ENCODE measurements at places on chromosomes 6 and 20. TPM values are rescaled to one million over a fixed set of nuclear protein-coding genes. Genes with fewer than 3 reads are reported as not detected.

FAM217A gene
- total RNA-seq = not detected

SAMD10 gene
- total RNA-seq = 5.8 TPM

- peak; percentile 62 for DNase-seq
Observed at GRCh38 chr6:163711615-163712565, 297.4 kb downstream of the QKI start.

- no peak for DNase-seq
Observed at GRCh38 chr6:132948889-132949288, 134.5 kb downstream of the RPS12 start.

DNA sequence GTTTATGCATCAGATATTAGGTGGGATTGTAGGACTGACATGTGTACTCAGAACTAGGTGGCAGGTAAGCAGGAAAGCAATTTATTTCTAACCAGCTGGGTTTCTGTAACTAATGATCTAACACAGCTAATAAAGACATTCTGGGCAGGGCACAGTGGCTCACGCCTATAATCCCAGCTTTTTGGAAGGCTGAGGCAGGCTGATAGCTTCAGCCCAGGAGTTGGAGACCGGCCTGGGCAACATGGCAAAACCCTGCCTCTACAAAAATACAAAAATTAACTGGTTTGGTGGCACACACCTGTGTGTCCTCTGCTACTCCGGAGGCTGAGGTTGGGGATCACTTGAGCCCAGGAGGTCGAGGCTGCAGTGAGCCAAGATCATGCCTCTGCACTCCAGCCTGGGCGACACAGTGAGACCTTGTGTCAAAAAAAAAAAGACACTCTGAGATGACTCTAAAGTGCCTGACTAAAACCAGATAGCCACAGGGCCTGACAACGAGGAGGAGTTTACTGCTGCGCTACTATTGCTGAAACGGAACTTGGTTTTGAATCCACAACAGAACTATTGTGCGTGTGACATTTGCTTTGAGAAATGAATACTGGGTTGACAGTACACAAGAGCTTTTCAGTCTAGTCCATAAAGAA is 29.2 kb upstream of the CEP85L start:
- peak; percentile 31 for DNase-seq

DNA sequence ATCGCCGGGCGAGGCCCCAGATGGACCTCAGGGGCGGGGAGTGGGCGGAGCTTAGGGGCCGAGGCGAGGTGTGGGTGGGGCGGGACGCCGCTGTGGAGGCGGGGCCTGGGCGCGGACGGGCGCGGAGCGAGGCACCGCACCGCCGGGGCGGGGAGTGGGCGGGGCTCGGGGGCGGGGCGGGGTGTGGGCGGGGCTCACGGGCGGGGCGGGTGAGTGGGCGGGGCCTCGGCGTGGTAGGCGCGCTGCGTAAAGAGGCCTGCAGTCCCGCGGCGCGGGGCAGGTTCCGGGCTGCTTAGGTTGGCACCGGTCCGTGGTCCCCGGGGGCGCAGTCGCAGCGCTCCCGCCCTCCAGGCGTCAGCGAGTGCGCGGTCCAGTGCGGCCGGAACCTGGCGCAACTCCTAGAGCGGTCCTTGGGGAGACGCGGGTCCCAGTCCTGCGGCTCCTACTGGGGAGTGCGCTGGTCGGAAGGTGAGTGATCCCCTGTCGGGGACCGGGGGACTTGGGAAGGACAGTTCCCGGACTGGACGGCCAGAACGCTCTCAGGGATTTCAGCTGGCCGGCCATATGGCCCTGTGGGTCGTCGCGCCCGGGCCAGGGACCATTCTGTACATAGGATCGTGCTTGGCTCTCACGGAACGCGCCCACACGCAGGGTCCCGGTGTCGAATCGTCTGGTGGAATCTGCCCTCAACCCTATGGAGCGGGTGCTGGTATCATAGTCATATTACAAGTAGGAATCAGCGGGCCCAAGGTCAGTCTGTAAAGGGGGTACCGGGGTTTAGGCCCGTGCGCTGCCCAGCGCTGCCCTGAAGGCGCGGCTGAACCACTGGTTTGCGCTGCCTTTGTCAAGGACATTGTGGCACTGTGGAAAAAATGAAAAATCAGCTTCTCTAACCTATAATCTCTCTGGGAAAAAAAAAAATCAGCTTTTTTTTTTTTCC is at the start of gene NQO2:
NQO2 (plus strand) TSS at position 277 of the 940 bp plus-strand sequence. CDS start 6,659 bp downstream, outside the sequence.
- peak; percentile 84 for DNase-seq

DNA sequence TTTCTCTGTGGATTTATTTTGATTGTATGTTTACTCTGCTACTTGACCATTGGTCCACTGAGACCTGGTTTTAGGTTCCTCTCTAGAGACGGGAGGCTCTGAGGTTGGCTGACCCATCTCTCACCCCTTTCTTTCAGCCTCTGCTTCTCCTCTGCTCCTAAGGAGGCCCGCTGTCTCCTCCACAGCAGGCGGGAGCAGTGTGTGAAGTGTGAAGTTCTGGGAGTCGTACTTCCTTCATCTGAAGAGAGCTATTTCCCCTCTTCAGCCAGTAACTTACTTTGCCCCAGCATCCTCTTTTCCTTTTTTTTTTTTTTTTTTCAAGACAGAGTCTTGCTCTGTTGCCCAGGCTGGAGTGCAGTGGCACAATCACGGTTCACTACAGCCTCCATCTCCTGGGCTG is 21.1 kb downstream of the PDRG1 start:
- no peak for DNase-seq

- DNase-seq = no peak
Observed at GRCh38 chr6:143734641-143735063, 56.9 kb downstream of the PHACTR2 start.

All from dorsolateral prefrontal cortex (tissue), 122 donors.